ENCODE measurements at places on chromosomes 4 and X.
A peak's percentile ranks its signal among the peaks of the same experiment; 100 is the strongest.

- DNase-seq = no peak
Measured at GRCh38 chr4:105373324-105373723, 100.5 kb downstream of the PPA2 start.

DNA sequence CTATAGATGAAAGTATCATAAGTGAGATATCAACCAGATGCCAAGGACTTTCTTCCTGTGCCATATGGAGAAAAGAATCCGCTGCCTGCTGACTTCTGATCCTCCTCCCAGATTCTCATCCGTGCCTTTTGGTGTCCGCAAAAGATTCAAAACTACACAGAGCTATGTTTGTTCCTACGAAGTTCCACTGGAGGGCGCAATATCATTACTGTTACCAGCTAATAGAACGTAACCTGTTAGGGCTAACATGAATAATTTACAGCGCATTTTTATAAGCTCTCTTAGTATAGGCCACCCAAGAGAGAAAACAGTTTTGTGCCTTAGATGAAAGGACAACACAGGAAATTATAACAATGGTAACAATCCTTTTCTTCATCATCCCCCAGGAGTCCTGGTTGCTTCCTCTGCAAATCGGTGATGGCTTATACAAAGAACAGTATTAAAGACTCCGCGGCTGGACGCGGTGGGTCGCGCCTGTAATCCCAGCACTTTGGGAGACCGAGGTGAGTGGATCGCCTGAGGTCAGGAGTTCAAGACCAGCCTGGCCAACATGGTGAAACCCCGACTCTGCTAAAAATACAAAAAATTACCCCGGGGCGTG lies 22.8 kb upstream of the CENPVL3 start:
- peak; percentile 12 for DNase-seq

- DNase-seq = no peak
Measured at GRCh38 chr4:4647041-4647440, 105.2 kb upstream of the STX18 start.

DNA sequence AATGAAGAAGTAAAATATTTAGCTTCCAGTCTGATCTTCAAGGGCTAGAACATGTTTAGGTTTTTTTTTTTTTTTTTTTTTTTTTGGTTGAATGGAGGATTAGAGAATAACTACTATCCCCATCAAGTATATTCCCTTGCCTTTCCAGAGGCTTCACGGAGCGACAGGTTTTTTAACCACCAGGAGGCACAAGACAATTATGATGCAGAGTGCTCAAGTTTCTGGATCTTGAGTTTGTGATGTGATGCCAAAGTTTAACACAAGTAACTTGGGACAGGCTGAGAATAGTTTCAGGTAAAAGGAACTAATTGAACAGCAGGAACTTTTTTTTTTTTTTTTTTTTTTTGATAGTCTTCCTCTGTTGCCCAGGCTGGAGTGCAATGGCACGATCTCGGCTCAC lies 30.3 kb downstream of the CCNI start:
- DNase-seq = no peak

GRCh38 chrX:12421918-12422317 lies 283.6 kb downstream of the FRMPD4 start:
- DNase-seq = no peak

- DNase-seq = no peak
Measured at GRCh38 chrX:72230290-72230689, 8.5 kb downstream of the ERCC6L start.

GRCh38 chr4:87209696-87210095 lies 10.7 kb downstream of the KLHL8 start:
- DNase-seq = no peak

GRCh38 chrX:101359966-101360365 lies 11.4 kb upstream of the TIMM8A start:
- DNase-seq = no peak

DNA sequence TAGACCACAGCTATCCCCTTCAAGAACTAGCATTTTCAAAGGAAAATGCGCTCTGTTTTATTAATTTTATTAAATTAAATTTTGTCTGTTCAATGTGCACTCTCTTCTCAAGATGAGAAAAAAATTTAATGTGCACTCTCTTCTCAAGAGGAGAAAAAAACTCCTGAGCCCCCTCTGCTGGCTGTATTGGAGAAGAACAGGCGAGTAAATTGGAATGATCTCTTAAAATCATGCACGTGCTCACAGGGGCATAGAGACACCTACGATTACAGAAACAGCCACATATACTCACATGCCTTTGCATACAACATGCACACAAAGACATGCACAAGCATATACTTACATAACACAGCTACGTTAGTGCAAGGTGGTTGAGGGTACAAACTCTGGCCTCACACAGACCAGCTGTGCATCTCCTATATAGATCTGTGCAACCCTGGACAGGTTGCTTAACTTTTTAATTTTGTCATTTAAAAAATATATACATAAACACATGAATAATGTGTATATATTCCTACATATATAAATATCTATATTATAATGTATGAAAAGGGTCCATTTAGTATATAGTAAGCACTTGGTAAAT lies 176.2 kb upstream of the CXorf66 start:
- peak; percentile 8 for DNase-seq

GRCh38 chrX:109389917-109390316 lies 92.0 kb downstream of the GUCY2F start:
- no peak for DNase-seq

DNA sequence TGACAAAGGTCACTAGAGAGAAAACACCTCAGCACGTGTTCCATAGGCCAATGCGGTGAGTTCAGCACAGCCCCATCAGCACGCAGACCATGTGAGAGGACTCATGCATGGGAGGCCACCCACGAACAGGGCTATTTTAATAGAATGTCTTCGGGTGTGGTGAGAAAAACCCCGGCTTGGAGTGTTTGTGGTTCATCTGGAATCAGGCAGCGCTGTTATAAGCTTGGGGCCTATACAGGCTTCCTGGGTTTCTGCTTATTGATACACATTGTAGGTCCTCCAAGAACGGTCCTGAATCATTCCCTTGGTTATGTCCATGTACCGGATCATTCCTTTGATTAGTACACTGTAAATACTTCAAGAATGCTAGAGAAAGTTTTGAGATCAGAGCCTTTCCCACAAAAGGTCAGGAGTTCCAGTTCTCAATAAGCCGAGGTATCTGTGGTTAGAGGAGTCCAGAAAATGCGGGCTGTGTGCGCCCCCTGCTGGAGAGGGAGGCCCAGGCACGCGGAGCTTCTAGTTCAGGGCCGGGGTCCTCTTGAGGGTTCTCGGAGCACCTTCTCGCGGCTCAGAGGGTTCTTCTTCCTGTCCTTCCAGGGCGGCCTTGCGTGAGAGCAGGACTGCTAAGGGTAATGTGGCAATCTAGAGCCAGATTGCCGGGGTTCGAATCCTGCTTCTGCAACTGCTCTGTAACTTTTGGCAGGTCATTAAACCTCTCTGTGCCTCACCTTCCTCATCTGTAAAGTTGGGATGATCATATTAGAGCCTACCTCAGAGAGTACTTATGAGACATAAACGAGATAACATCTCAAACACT lies 51.8 kb downstream of the TLR10 start:
- peak; percentile 66 for DNase-seq

DNA sequence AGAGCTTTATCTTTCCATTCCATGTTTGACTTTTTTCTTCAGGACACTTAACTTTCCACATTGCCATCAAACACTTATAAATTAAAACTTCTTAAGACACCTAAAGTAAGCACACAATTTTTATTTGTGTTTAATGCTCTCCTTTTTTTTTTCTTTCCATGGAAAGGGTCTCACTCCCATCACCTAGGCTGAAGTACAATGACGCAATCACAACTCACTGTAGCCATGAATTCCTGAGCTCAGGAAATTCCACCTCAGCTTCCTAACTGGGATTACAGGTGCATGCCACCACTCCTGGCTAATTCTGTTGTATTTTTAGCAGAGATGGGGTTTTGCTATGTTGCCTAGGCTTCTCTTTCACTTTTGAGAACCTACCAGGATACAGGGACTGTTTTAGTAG lies 7.3 kb downstream of the SMR3A start:
- DNase-seq = no peak

- peak; percentile 2 for DNase-seq
Measured at GRCh38 chrX:46180258-46180687, 364.9 kb downstream of the ZNF674 start.

DNA sequence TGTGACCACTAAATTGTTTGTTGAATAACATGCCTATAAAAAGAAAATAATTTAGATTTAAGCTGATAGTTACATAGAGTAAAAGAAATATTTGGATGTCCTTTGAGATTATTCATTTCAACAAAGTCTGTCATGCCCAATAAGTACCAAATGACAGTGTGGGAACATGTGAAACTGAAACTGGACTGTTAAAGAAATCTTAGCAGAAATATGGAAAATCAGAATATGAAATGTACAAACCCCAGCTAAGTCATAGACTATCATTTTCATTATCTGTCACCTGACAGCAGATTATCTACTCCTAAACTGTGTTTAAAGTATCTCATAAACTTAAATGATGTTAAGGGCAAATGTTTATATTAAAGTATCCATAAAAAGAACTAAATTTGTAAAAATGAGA lies 437.8 kb upstream of the FAM241A start:
- DNase-seq = no peak

GRCh38 chrX:106802388-106803275 lies at the start of gene TBC1D8B:
TSS of gene TBC1D8B (plus strand) at chrX:106802673. CDS start at chrX:106802854, 181 bp downstream.
- peak; percentile 89 for DNase-seq

- DNase-seq = peak; percentile 86
Measured at GRCh38 chrX:54044126-54044876, at the start of gene PHF8. TSS of gene PHF8 (minus strand) at chrX:54044473. CDS start at chrX:54042728, 1,745 bp downstream.

GRCh38 chr4:52142816-52143215 lies 91.7 kb downstream of the SPATA18 start:
- DNase-seq = no peak

DNA sequence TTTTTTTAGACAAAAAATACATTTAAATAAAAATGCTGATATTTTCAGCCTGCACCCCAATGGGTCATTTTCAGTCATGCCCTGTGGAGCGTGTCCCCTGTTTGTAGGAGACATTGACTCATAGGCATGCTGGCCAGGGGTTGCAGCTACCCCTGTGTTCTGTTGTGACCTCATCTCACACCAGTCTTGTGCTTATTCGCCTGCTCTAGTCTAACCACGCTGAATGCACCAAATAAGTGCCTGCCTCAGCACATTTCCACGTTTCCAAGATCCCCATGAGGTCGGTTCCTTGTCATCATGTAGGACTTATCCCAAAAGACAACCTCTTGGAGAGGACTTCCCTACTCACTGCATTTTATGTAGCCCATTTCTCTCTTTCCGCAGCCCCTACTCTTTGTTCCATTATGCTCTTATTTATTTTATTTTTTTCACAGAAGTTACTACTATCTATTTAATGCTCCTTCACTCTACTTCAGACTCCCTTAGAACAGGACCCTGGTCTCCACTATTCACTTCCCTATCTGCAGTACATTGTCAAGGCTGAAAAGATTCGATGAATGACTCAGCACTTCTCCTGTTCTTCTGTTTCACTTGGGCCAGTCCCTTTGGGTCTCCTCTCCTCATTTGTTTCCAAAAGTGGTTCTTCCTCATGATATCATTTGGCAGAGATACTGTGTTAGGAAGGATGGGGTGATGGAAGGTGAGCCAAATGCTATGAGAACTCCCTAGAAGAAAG lies 109.7 kb downstream of the MSL3 start:
- no peak for DNase-seq

GRCh38 chr4:182225257-182225852 lies 17.8 kb upstream of the TENM3 start:
- DNase-seq = no peak

- DNase-seq = no peak
Measured at GRCh38 chr4:54727346-54727745, 69.6 kb downstream of the KIT start.

- DNase-seq = no peak
Measured at GRCh38 chr4:159195361-159195769, 92.5 kb downstream of the RAPGEF2 start.
